ENCODE measurements at places on chromosomes 2 and 18. TPM values are rescaled to one million over a fixed set of nuclear protein-coding genes. Genes with fewer than 3 reads are reported as not detected.

The PLEKHA3 gene
- total RNA-seq = 11.1 TPM

The OLA1 gene
- 103 TPM for total RNA-seq

The MROH2A gene
- not detected for total RNA-seq

The CCDC148 gene
- 0.65 TPM for total RNA-seq

The GALNT13 gene
- total RNA-seq = under 0.01 TPM

The RUFY4 gene
- not detected for total RNA-seq

The GALNT14 gene
- 0.13 TPM for total RNA-seq

The SERPINE2 gene
- total RNA-seq = 7.4 TPM

The IMPA2 gene
- 7.5 TPM for total RNA-seq

The CRACDL gene
- total RNA-seq = 2.9 TPM

The PAX8 gene
- 0.16 TPM for total RNA-seq

The FOXD4L1 gene
- 0.06 TPM for total RNA-seq

The TIGD1 gene
- 0.97 TPM for total RNA-seq

The PPP3R1 gene
- 16.2 TPM for total RNA-seq

The SCYGR4 gene
- total RNA-seq = not detected

The PLEKHH2 gene
- under 0.01 TPM for total RNA-seq

The CD207 gene
- 0.16 TPM for total RNA-seq

The MEP1B gene
- 0.25 TPM for total RNA-seq

The KCNS3 gene
- total RNA-seq = 0.31 TPM

The TMEM200C gene
- total RNA-seq = not detected

The SCN9A gene
- 1.3 TPM for total RNA-seq

The TNFAIP6 gene
- total RNA-seq = 0.13 TPM

The MC2R gene
- total RNA-seq = not detected

The RMND5A gene
- 79.5 TPM for total RNA-seq

The LOXL3 gene
- total RNA-seq = 1.8 TPM

The DNAJC5G gene
- total RNA-seq = 0.16 TPM

The SP140 gene
- total RNA-seq = not detected

The MYO1B gene
- 111 TPM for total RNA-seq

The EVA1A gene
- total RNA-seq = 74.0 TPM

The CYP27C1 gene
- not detected for total RNA-seq

The RAPGEF4 gene
- total RNA-seq = 11.8 TPM

The MC5R gene
- not detected for total RNA-seq

Data from bladder microvascular endothelial cell (primary cell).